Stimulated activated CD8-positive, alpha-beta memory T cell treated with anti-CD3 and anti-CD28 coated beads, Interleukin-15, amount 100 ng/mL, for 24 hours (primary cell): ENCODE measurements at places on chromosomes 5 and 9.

DNA sequence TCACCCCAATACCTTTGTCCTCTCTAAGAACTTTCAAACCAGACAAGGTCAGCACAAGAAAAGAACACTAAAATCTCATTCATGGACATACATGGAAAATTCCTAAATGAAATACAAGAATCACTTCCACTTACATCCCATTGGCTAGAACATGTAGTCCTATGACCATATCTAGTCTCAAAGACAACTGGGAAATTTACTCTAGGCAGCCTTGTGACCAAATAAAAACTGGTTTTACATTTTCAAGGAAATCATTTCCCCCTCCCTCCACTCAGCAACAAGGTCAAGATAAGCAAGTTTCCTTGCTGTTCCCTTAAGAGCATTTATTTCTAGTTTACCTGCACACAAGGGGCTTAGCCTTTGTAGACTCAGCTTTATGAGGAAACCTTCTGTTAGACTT, 20.3 kb upstream of the SERINC5 start:
- DNase-seq, result no peak

GRCh38 chr9:109797006-109797405, 17.0 kb downstream of the PALM2AKAP2 start:
- DNase-seq, result no peak

- DNase-seq, result no peak
Measured at GRCh38 chr9:87891754-87892153, 9.1 kb downstream of the SPATA31E1 start.

GRCh38 chr5:33468775-33469435, 28.1 kb downstream of the TARS1 start:
- DNase-seq, result no peak

GRCh38 chr5:137374110-137374714, 124.9 kb downstream of the SPOCK1 start:
- no peak for DNase-seq

DNA sequence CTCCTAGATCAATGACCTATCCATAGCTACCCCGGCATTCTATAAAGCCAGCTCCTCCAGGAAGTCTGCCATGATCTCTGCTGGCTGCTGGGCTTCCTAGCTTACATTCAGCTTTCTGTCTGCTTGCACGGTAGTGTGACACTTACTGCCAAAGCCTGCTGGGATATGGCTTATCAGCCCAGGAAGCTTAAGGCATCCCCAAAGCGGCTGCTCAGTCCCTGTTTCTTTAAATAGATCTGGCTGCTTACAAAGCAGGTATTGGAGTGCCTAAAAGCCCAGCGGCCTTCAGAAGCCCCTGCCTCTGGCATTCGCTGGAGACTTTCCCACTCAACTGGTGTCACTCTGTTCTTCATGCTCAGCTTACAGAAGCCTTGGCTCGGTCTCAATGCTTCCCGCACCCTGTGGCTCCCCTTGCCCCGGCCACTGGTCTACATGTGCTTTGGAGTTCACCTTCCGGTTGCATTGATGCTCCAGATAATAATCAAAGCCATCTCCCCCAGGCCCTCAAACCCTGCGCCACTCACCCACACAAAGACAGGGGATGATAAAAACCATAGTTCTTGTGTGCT, 31.3 kb upstream of the STRBP start:
- DNase-seq, result no peak

DNA sequence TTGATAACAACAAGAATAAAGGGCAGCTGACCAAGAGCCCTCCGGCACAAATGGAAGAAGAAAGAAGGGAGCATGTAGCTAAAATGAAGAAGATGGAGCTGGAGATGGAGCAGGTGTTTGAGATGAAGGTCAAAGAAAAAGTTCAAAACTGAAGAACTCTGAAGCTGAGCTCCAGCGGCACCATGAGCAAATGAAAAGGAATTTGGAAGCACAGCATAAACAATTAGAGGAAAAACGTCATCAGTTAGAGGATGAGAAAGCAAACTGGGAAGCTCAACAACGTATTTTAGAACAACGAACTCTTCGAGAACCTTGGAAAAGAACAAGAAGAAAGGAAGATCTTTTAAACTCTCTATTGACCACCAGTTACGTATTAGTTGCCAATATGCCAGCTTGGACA, 100.9 kb downstream of the GABBR2 start:
- no peak for DNase-seq

GRCh38 chr9:87602933-87603643, 105.4 kb downstream of the DAPK1 start:
- DNase-seq, result no peak

DNA sequence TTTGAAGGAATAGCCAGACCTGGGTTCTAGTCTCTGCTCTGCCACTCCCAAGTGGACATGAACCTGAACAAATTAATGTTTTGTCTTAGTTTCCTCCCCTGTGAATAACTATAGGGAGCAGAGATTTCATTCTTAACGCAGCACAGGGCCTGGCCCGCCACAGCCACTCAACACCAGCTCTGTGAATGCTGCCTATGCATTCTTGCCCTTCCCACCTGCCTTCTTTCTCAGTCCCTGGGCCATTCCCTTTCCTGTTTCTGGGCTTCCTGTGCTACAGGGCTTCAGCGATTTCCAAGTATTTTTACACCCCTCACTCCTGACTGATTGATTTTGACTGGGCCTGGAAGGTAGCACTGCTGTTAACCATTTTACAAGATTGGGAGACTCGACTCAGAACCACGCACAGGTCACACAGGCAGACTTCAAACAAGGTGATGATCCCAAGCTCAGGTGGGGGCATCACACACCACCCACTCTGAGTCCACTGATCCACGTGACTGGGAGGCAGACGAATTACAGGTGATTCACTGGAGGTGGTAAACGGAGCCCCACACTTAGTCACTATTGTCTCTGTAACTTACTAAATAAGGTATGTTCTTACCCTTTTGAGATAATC, 21.4 kb downstream of the PTPN3 start:
- DNase-seq, result no peak

DNA sequence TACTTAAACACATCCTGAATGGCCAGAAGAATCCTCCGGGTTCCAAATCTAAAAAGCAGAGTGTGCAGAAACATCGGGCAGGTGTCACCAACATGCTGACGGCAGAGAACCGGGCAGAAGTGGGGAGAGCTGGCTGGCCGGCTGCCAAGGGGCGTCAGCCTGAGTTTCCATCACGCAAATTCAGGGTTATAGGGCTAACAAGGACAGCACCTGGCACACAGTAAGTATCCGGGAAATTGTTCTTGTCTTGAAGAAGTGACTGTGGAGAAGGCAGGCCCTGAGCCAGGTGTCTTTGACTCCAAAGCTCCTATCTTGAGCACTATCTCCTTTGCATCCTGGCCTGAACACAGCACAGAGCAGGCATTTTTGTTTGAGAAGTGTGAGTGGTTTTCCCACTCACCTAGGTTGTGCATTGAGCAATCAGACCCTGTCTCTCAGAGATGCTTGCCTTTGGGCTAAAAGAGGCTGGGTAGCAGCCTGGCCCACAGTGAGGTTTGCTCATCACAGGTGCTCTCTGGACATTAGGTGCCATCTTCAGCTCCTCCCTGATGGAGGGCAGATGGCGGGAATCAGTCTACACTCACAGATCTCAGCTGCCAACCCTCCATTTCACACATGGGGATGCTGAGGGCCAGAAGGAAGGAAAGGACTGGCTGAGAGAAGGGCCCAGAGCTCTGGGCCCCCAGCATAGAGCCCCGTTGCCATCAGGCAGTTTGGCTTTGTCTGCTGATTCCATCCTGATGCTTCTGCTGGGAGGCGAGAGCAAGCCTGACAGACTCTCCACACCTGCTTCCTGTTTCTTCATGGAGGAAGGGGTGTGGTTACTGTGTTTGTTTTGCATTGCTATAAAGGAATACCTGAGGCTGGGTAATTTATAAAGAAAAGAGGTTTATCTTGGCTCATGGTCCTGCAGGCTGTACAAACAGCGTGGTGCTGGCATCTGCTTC, 52.8 kb downstream of the WHRN start:
- no peak for DNase-seq

GRCh38 chr9:136994180-136994887, 2.0 kb downstream of the CLIC3 start:
- no peak for DNase-seq

DNA sequence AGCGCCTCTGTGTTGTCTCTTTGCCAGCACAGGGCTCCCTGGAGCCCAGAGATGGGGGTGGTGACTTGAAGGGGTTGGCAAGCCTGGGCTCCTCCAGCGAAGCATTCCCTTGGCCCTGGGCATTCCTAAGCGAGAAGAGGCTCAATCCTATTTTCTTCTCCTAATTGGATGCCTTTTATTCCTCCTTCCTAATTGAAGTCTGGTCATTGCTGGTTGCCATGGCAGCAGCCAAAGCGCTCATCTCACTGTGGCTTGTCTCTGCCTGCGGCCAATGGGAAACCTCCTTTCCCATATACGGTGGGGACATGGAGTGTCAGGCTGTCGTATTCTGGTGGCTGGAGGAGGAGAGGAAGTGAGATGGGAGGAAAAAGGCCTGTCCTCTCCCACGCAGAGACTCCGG, 52.3 kb upstream of the RARS1 start:
- no peak for DNase-seq

- no peak for DNase-seq
Measured at GRCh38 chr5:168608821-168609220, 29.7 kb upstream of the PANK3 start.

DNA sequence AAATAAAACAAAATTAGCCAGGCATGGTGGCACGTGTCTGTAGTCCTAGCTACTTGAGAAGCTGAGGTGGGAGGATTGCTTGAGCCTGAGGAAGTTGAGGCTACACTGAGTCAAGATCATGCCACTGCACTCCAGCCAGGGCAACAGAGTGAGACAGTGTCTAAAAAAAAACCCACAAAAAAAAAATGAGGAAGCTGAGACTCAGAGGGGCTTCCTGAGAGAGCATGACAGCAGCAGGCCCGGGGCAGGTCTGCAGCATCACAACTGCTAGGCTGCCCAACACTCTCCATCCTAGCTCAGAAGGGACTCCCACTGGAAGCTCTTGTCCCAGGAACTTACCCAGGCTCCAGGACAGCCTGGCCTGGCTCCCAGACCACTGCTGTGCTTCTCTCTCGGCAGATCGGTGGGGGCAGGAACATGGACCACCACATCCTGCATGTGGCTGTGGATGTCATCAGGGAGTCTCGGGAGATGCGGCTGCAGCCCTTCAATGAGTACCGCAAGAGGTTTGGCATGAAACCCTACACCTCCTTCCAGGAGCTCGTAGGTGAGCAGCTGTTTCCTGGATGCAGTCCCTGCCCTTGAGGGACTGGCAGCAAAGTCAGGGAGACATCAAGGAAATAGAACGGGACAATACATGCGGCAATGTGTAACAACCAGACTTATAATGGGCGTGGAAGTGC, 19.1 kb downstream of the PTGS1 start:
- DNase-seq, result no peak

DNA sequence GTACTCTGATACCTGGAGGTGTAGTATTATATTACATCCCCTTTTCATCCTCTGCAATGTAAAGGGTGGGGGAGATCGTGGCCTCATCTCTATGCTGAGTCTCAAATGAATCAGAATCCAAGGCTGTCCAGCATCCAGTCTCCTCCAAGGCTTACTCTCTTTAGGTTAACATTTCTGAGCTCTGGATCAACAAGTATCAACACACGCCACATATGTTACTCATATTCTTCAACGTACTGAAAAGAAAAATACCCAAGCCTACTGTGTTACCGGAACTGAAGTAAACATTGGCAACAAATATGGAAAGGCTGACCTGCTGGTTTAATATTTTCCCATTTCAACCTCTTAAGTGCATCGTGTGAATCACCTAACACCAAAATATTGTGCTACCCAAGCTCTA, 241.8 kb downstream of the GAS1 start:
- no peak for DNase-seq

- no peak for DNase-seq
Measured at GRCh38 chr9:3856592-3856991, 330.8 kb upstream of the RFX3 start.

GRCh38 chr5:109805472-109805871, 115.7 kb downstream of the MAN2A1 start:
- no peak for DNase-seq

GRCh38 chr5:67085616-67086015, 111.0 kb downstream of the CD180 start:
- no peak for DNase-seq

DNA sequence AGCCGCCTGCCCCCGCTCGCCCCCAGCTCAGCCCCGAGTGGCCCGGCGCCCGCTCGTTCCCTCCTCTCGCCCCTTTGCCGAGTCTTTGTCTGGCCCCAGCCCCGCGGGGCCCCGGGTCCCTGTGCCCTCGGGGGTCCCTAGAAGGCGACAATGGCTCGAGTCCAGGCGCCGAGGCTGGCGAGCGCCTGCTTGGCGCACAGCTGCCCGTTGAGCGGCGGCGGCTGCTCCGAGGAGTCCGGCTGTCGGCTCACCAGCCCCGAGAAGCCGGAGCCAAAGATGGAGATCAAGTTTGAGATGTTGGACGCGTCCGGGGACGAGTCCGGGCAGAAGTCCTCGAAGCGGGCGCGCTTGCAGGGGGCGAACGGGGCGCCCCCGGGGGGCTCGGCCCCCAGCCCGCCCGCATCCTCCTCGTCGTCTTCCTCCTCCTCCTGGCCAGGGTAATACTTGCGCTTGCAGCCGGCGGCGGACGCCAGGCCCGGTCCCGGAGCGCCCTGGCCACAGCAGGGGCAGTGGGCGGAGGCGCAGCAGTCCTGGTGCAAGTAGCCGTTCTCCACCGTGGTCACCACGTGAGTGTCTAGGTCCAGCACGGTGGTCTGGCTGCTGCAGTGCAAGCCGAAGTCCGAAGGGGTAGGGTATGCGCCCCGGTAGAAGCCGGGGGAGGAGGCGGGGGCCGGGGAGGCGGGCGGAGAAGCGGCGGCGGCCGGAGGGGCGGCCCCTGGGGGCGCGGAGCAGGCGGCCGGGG, 1.2 kb downstream of the IER5L start:
- DNase-seq, result no peak

GRCh38 chr5:40442346-40442745, 237.4 kb upstream of the PTGER4 start:
- DNase-seq, result no peak

GRCh38 chr5:51388488-51389287, 5.4 kb downstream of the ISL1 start:
- DNase-seq, result no peak

- DNase-seq, result no peak
Measured at GRCh38 chr5:169717288-169717687, 80.2 kb downstream of the DOCK2 start.

GRCh38 chr9:34454571-34455065, 3.8 kb downstream of the FAM219A start:
- DNase-seq, result no peak

- DNase-seq, result no peak
Measured at GRCh38 chr5:36384845-36385244, 83.1 kb upstream of the RANBP3L start.

DNA sequence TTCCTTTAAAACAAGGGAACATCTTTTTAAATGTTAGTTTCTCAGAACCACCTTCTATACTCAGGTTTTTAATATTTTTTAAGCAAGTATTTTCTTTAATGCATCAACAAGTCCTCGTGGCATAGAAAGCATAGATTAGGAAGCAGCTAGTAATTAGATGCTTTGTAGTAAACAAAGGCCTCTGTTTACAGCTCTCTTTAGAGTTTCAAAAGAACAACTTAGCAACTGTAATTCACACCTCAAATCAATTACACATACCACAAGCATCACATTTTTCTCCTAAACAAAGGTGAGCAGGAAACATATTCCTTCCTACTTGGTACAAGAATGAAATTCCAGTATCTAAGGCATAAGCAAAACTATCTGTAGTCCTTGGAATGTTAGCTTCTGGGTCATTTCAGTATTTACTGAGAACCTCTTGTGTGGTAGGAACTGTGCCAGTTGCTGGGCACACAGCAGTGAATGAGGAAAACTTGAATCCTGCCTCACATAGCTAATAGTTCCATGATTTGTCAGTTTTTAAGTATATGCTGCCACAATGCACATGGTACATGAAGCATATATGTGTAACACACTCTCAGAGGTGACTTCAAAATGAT, 249.1 kb downstream of the CEMIP2 start:
- DNase-seq, result no peak
